ENCODE measurements at places on chromosomes 4 and X. TPM values are rescaled to one million over a fixed set of nuclear protein-coding genes. Genes with fewer than 3 reads are reported as not detected.

The FAM9B gene
- total RNA-seq, result not detected

The CXCL9 gene
- total RNA-seq, result not detected

The SPATA4 gene
- total RNA-seq, result 0.76 TPM

The GLUD2 gene
- 0.31 TPM for total RNA-seq

The TAF1 gene
- 33.9 TPM for total RNA-seq

The OTUD6A gene
- total RNA-seq, result not detected

DNA sequence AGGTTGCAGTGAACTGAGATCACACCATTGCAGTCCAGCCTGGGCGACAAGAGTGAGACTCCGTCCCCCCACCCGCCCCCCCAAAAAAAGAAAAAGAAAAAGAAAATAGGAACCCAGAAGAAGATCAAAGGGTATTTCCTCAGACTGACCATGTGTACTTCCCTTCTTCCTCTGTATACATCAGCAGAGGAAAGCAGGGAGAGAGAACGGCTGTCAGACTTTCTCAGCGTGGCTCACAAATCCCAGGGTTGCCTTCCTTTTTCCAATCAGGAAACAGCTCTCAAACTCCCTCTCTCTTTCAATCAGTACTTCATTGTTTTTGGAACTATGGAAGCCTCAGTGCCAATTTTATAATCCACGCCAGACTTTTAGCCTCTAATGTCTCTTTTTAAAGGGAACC is 59.1 kb downstream of the CHRNA9 start:
- peaks cover 26% of the 10 kb centered on the region for H3K27me3 ChIP-seq
- no peak for DNase-seq
- H3K4me3 ChIP-seq, result no peak overlapping the region
- no peaks in the 10 kb centered on the region for H3K36me3 ChIP-seq
- peaks cover 9% of the 10 kb centered on the region for H3K4me1 ChIP-seq
- H3K27ac ChIP-seq, result no peak overlapping the region

- peaks cover 48% of the 10 kb centered on the region for H3K27me3 ChIP-seq
- no peak overlapping the region for H3K4me3 ChIP-seq
- no peak overlapping the region for H3K27ac ChIP-seq
- H3K36me3 ChIP-seq, result no peaks in the 10 kb centered on the region
- H3K4me1 ChIP-seq, result peaks cover 11% of the 10 kb centered on the region
Observed at GRCh38 chr4:48018112-48018511, 1.5 kb downstream of the NIPAL1 start.

DNA sequence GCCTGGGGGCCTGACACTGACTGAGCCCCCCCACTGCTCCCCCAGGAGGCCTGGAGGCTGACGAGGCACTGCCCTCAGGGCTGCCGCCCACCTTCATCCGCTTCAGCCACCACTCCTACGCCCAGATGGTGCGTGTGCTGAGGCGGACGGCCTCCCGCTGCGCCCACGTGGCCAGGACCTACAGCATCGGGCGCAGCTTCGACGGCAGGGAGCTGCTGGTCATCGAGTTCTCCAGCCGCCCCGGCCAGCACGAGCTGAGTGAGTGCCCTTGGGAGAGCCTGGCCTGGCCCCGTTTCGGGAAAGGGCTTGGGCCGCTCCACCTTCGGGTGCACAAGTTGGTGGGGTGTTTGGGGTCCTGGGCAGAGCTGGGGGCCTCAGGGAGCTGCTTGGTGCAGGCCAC is 11.4 kb downstream of the CPZ start:
- no peaks in the 10 kb centered on the region for H3K36me3 ChIP-seq
- H3K27ac ChIP-seq, result no peak overlapping the region
- H3K27me3 ChIP-seq, result peaks cover 4% of the 10 kb centered on the region
- H3K4me3 ChIP-seq, result no peak overlapping the region
- H3K4me1 ChIP-seq, result peaks cover 9% of the 10 kb centered on the region

GRCh38 chr4:84899616-84900015 is 66.9 kb downstream of the WDFY3 start:
- no peak for DNase-seq
- peaks cover 5% of the 10 kb centered on the region for H3K4me1 ChIP-seq
- no peak overlapping the region for H3K27ac ChIP-seq
- peaks cover 22% of the 10 kb centered on the region for H3K36me3 ChIP-seq
- no peak overlapping the region for H3K4me3 ChIP-seq
- H3K27me3 ChIP-seq, result no peaks in the 10 kb centered on the region

DNA sequence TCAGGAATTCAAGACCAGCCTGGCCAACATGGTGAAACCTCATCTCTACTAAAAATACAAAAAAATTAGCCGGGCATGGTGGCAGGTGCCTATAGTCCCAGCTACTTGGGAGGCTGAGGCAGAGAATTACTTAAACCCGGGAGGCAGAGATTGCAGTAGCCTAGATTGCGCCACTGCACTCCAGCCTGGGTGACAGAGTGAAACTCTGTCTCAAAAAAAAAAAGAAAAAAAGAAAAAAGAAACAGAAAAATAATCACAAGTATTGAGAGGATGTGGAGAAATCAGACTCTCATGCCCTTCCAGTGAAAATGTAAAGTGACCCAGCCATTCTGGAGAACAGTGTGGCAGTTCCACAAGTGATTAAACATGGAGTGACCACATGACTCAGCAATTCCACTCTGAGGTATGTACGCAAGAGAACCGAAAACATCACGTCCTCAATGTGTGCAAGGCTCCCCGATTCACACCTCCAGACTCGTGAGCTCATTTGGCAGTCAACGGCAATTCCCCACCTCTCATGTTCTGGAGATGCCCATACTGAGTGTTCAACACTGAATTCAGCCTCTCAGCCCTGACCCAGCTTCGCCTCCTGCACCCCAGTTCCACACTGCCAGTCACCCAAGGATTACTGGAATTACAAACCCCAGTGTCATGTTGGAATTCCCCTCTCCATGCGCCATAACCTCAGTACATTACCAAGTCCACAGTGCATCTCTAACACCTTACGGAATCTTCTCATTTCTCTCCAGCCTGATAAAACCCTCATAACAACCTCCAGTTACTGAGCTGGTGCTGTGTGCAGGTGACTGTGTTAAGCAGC is 21.1 kb downstream of the ACOX3 start:
- H3K4me3 ChIP-seq, result no peak overlapping the region
- no peak for DNase-seq
- no peak overlapping the region for H3K27ac ChIP-seq
- H3K36me3 ChIP-seq, result peaks cover 22% of the 10 kb centered on the region
- H3K4me1 ChIP-seq, result no peaks in the 10 kb centered on the region
- no peaks in the 10 kb centered on the region for H3K27me3 ChIP-seq

- H3K4me1 ChIP-seq, result peaks cover 62% of the 10 kb centered on the region
- H3K27ac ChIP-seq, result peak overlapping the region; percentile 86
- H3K4me3 ChIP-seq, result peak overlapping the region; percentile 36
Observed at GRCh38 chr4:176782794-176783193, 9.9 kb downstream of the VEGFC start.

DNA sequence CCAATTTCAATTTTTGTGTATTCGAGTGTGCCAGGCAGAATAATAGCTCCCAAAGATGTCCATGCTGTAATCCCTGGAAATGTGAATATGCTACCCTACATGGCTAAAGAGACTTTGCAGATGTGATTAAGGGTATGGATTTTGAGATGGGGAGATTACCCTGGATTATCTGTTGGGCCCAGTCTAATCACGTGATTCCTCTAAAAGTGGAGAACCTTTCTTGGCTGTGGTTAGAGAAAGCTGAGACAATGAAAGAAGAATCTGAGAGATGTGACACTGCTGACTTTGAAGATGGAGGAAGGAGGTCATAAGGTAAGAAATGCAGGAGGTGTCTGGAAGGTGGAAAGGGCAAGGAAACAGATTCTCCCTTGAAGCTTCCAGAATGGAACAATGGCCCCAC is 503.5 kb upstream of the PITX2 start:
- H3K36me3 ChIP-seq, result no peaks in the 10 kb centered on the region
- no peak overlapping the region for H3K4me3 ChIP-seq
- DNase-seq, result no peak
- H3K27me3 ChIP-seq, result no peaks in the 10 kb centered on the region
- no peaks in the 10 kb centered on the region for H3K4me1 ChIP-seq

DNA sequence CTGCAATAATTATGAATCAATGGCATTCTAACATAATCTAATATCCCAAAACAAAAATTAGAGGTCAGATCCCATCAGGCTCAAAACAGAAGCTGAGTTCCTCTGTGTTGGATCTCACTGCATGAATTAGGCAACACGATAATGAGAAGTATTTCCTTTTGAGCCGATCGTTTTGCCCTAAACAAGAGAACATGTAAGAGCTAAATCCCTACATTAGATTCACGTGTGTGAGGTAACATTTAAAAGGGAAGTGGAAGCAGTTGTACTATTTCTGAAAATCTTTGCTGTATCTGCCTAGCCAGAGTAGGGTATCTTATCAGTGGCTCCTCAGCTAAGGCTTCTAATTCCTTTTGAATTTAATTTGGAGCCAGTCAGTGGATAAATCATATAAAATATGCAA is 115.6 kb downstream of the C4orf51 start:
- DNase-seq, result no peak
- H3K27ac ChIP-seq, result no peak overlapping the region
- H3K36me3 ChIP-seq, result peaks cover 5% of the 10 kb centered on the region
- H3K4me3 ChIP-seq, result no peak overlapping the region

DNA sequence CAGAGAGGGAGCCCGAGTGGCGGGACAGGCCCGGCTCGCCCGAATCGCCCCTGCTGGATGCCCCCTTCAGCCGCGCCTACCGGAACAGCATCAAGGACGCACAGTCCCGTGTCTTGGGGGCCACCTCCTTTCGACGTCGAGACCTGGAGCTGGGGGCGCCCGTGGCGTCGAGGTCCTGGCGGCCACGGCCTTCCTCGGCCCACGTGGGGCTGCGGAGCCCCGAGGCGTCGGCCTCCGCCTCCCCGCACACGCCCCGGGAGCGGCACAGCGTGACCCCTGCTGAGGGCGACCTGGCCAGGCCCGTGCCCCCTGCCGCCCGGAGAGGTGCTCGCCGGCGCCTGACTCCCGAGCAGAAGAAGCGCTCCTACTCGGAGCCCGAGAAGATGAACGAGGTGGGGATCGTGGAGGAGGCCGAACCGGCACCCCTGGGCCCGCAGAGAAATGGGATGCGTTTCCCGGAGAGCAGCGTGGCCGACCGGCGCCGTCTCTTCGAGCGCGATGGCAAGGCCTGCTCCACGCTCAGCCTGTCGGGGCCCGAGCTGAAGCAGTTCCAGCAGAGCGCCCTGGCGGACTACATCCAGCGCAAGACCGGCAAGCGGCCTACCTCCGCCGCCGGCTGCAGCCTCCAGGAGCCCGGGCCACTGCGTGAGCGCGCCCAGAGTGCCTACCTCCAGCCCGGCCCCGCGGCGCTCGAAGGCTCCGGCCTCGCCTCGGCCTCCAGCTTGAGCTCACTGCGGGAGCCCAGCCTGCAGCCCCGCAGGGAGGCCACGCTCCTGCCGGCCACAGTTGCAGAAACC is 156.9 kb downstream of the SOWAHB start:
- peaks cover 40% of the 10 kb centered on the region for H3K4me1 ChIP-seq
- DNase-seq, result no peak
- no peak overlapping the region for H3K27ac ChIP-seq
- H3K27me3 ChIP-seq, result no peaks in the 10 kb centered on the region
- no peak overlapping the region for H3K4me3 ChIP-seq

GRCh38 chr4:146104541-146104940 is 71.0 kb upstream of the LSM6 start:
- H3K27me3 ChIP-seq, result no peaks in the 10 kb centered on the region
- no peak overlapping the region for H3K27ac ChIP-seq
- no peaks in the 10 kb centered on the region for H3K4me1 ChIP-seq
- no peaks in the 10 kb centered on the region for H3K36me3 ChIP-seq
- no peak overlapping the region for H3K4me3 ChIP-seq

- no peak overlapping the region for H3K4me3 ChIP-seq
- no peak for DNase-seq
- H3K36me3 ChIP-seq, result peaks cover 3% of the 10 kb centered on the region
- peaks cover 8% of the 10 kb centered on the region for H3K4me1 ChIP-seq
Observed at GRCh38 chr4:150087006-150087405, 8.8 kb downstream of the DCLK2 start.

GRCh38 chr4:80454556-80454955 is 119.0 kb downstream of the CFAP299 start:
- no peak for DNase-seq
- no peaks in the 10 kb centered on the region for H3K27me3 ChIP-seq
- H3K4me3 ChIP-seq, result no peak overlapping the region
- H3K27ac ChIP-seq, result no peak overlapping the region
- no peaks in the 10 kb centered on the region for H3K36me3 ChIP-seq

- H3K4me1 ChIP-seq, result peaks cover 1% of the 10 kb centered on the region
- no peak overlapping the region for H3K27ac ChIP-seq
- H3K36me3 ChIP-seq, result no peaks in the 10 kb centered on the region
- DNase-seq, result no peak
- H3K27me3 ChIP-seq, result no peaks in the 10 kb centered on the region
Observed at GRCh38 chr4:187141101-187141500, 417.4 kb upstream of the FAT1 start.

- no peaks in the 10 kb centered on the region for H3K36me3 ChIP-seq
- no peak overlapping the region for H3K27ac ChIP-seq
- no peak overlapping the region for H3K4me3 ChIP-seq
- no peaks in the 10 kb centered on the region for H3K27me3 ChIP-seq
- no peak for DNase-seq
Observed at GRCh38 chrX:122788216-122788615, 395.9 kb upstream of the GRIA3 start.

DNA sequence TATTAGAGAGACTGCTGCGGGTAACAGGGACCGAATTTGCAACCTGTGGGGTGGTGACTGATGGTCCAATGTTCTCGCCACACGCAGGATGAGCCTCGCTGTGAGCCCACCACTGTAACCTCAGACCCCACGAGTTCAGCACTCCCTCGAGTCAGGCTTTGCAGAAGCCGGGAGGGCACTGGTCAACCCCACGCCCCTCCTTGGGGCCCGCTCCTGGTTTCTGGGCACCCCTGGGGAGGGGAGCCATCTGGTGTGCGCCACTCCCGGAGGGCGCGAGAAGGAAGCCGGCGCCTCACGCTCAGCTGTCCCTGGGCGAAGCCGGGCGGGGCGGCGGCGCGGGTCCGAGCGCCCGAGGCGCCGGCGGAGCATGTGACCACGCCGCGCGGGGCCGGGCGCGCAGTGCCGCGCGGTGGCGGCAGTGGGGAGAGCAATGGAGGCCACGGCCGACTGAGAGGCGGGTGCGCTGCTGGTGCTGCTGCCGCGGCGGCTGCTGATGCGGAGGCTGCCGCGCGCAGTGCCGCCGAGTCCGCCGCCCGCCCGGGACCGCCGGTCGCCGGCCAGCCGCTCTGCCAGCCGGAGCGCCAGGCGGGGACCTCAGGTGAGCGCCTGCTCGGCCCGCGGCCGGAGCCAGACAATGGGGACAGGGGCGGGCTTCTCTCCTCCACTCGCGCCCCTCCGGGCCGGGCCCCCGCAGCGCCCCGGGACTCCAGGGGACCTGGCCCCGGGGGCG is 100.1 kb downstream of the CEP135 start:
- H3K4me3 ChIP-seq, result peak overlapping the region; percentile 77
- peaks cover 17% of the 10 kb centered on the region for H3K4me1 ChIP-seq
- peak overlapping the region; percentile 0 for H3K27ac ChIP-seq
- peaks cover 20% of the 10 kb centered on the region for H3K27me3 ChIP-seq
- peak; percentile 90 for DNase-seq

- no peak overlapping the region for H3K4me3 ChIP-seq
- DNase-seq, result no peak
- peaks cover 11% of the 10 kb centered on the region for H3K4me1 ChIP-seq
- no peak overlapping the region for H3K27ac ChIP-seq
- no peaks in the 10 kb centered on the region for H3K36me3 ChIP-seq
Observed at GRCh38 chr4:55758066-55758465, 61.5 kb upstream of the EXOC1L start.

- DNase-seq, result no peak
- no peaks in the 10 kb centered on the region for H3K36me3 ChIP-seq
- no peaks in the 10 kb centered on the region for H3K27me3 ChIP-seq
- H3K4me3 ChIP-seq, result no peak overlapping the region
- H3K27ac ChIP-seq, result no peak overlapping the region
Observed at GRCh38 chr4:120399826-120400225, 333.2 kb upstream of the MAD2L1 start.

- H3K4me3 ChIP-seq, result no peak overlapping the region
- no peaks in the 10 kb centered on the region for H3K4me1 ChIP-seq
- H3K27ac ChIP-seq, result no peak overlapping the region
- H3K27me3 ChIP-seq, result peaks cover 3% of the 10 kb centered on the region
Observed at GRCh38 chr4:121126449-121127006, 37.6 kb downstream of the TNIP3 start.
